ENCODE measurements at places on chromosomes 7 and 10. TPM values are rescaled to one million over a fixed set of nuclear protein-coding genes. Genes with fewer than 3 reads are reported as not detected.

The ASL gene
- 19.4 TPM for total RNA-seq

The UNCX gene
- not detected for total RNA-seq

The BMPER gene
- total RNA-seq, result not detected

The C10orf53 gene
- total RNA-seq, result not detected

The MOGAT3 gene
- not detected for total RNA-seq

The KEL gene
- 0.36 TPM for total RNA-seq

The SEPHS1 gene
- total RNA-seq, result 70.0 TPM

The OR2A1 gene
- total RNA-seq, result not detected

The TMEM229A gene
- total RNA-seq, result not detected

The FAM25G gene
- not detected for total RNA-seq

The POM121C gene
- total RNA-seq, result 46.1 TPM

The SPDYE5 gene
- not detected for total RNA-seq

The SPDYE9 gene
- total RNA-seq, result not detected

DNA sequence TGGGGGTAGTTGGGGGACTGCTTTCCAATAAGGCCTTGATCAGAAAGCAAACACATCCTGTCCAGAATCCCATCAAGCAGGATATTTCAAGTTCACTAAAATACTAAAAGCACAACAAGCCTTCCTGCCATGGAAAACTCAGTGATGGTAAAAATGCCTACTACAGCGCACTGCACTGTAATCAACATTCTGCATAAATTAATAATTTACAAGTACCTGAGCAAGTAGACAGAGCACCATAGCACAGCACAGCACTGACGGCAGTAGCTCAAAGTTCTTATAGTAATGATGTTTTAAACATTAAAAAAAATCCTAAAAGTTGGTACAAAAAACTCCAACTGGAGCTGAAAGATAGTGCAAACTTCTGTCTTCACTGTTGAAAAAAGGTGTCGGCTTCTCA lies 120.5 kb downstream of the FANK1 start:
- no peak for DNase-seq

DNA sequence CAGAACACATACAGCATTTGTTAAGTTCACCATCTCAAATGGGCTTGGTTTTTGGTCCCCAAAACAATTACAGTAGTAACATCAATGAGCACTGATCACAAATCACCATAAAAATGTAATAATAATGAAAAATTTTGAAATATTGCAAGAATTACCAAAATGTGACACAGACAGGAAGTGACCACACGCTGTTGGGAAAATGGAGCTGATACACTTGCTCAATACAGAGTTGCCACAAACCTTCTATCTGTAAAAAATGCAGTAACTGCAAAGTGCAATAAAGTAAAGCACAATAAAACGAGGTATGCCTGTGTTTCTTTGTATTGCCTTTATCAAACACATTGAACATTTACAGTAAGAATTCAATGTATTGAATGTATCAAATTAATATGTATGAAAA lies 262.7 kb downstream of the CTNNA3 start:
- no peak for DNase-seq

DNA sequence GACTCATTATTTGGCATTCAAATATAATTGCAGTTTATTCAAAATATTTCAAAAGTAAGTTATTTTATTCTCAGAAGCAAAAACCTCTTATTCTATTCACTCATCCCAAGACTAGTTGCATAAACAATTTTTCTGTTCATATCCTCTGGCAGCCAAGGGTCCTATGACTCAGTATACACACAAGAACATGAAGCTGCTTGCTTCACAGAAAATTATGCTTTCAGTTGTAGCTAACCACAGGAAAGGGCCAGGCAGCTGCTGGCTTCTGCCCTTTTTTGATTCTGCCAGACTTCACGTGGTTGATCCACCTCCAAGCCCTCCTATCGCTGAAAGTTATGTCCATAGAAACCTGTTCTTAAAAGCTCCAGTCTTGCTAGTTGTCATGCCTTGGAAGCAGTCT lies 108.8 kb downstream of the ABCA13 start:
- DNase-seq, result no peak

GRCh38 chr10:116286626-116287200 lies 13.7 kb upstream of the GFRA1 start:
- no peak for DNase-seq

DNA sequence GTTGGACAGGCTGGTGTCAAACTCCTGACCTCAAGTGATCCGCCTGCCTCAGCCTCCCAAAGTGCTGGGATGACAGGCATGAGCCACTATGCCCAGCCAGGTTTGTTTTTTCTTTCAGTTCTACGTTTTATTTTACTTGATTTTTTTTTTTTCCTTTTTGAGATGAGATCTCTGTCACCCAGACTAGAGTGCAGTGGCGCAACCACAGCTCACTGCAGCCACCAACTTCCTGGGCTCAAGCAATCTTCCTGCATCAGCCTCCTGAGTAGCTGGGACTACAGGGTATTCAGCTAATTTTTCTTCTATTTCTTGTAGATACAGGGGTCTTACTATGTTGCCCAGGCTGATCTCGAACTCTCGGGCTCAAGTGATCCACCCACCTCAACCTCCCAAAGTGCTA lies 24.3 kb downstream of the GDI2 start:
- DNase-seq, result no peak

GRCh38 chr7:84589012-84589411 lies 394.4 kb upstream of the SEMA3A start:
- DNase-seq, result no peak

DNA sequence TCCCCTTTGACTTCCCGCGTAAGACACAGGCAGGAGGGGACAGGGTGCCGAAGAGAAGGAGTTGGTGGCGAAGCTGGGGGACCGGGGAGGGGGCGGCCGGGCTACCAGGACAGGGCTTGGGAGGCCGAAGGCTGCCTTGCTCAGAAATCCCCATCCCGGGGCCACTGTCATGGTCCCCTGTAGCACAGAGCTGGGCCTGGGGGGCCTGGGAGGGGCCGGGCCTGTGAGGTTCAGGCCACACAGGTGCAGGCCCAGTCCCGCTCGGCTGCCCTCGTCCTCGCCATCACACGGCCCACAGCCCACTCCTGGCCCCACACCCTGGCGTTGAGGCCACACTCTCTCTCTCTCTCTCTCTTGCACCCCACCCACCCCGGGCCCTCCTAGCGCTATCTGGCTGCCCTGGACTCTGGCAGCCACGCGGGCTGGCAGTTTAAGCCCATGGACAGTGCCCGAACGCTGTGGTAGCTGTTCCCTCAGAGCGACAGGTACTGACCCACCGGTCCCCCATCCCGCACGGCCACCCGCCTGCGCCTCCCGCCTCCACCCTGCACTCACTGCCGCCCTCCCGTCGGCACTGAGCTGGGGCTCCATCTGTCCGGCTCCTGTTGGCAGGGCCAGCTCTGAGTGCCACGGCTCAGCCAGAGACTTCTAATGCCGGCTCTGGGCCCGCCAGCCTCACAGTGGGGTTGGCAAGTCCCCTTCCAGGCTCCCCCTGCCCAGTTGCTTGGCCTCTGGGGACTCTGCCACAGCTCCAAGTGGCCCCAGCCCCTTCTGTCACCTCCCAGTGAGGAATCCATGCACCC lies 28.0 kb downstream of the TTYH3 start:
- DNase-seq, result no peak

DNA sequence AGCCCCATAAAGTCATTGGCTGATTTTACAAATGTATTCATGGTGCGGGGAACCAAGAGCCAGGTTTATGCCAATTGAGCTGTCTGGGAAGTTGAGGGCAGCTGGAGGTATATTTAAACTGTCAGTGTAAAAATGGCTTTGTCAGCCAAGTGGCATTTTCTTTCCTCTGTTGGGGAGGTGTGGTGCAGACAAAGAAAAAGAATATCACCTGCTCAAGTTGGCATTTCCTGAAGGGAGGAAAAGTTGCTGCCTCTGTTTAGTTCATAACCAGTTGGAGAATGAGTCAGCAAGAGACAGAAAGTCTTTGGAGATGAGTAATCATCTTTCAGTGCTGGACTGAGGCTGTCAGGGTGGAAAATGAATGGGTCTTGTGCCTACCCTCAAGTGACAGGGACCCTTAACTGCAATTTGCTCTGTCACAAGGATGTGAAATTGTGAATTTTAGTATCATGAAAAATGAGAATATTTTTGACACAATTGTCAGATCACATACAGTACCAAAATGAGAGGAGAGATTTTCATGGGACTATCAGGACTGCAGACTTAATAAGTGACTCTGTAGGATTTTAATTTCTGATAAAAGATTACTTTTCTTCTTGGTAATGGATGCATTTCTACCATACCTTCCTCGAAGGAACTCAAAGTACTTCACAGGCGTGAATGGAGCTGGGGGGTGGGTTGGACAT lies 137.3 kb downstream of the ANLN start:
- no peak for DNase-seq

- DNase-seq, result no peak
Observed at GRCh38 chr10:77604941-77605351, 32.7 kb downstream of the KCNMA1 start.

DNA sequence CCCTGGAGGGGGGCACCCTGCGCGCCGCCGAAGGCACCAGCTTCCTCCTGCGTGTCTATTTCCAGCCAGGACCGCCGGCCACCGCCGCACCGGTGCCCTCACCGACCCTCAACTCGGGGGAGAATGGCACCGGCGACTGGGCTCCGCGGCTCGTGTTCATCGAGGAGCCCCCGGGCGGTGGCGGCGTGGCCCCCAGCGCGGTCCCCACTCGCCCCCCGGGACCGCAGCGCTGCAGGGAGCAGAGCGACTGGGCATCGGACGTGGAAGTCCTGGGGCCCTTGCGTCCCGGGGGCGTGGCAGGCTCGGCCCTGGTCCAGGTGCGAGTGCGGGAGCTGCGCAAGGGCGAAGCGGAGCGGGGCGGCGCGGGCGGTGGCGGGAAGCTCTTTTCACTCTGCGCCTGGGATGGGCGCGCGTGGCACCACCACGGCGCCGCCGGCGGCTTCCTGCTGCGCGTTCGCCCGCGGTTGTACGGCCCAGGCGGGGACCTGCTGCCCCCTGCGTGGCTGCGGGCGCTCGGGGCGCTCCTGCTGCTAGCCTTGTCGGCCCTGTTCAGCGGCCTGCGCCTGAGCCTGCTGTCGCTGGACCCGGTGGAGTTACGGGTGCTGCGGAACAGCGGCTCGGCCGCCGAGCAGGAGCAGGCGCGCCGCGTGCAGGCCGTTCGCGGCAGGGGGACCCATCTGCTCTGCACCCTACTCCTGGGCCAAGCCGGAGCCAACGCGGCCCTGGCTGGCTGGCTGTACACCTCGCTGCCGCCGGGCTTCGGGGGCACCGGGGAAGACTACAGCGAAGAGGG lies 594 bp downstream of the CNNM1 start:
- no peak for DNase-seq

- DNase-seq, result peak; percentile 62
Observed at GRCh38 chr7:48085433-48085791, 3.7 kb upstream of the UPP1 start.

DNA sequence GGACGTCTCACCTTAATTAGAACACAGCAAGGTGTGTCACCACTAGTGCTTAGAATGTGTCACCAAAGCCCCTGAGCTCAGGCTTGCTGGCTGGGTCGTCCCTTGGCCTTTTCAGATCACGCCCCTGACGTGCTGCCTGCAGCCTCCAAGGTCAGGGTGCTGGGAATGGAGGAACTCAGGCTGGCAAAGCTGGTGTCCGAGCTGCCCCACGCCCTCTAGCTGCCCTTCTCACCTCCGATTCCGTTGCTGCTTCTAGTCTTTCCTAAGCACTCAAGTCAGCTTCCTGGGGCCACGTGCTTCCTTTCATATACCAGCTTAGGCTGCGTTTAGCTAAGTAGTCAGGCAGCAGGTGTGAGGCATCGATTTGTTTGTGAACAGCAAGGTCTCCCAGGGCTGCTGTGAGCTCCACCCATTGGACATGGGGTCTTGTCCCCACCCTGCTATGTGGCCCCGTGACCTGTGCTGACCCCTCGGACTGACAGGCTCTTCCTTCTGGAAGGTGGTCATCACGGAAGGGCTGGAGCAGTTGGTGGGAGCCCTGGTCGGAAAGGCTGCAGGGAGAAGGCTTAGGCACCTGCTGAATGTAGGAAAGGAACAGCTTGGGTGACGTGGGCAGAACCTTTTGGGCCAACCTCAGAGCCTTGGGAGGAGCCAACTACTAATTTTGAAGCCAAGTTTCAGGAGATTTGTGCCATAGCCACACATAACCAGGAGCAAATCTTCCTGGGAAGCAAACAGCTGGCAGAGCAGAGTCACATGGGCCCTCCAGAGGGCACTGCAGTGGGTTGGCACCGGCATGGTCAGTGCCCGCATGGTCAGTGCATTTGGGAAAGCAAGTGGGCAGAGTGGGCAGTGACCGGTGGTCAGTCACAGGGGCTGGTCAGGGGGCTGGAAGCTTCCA lies 28.8 kb downstream of the VIPR2 start:
- DNase-seq, result peak; percentile 43

DNA sequence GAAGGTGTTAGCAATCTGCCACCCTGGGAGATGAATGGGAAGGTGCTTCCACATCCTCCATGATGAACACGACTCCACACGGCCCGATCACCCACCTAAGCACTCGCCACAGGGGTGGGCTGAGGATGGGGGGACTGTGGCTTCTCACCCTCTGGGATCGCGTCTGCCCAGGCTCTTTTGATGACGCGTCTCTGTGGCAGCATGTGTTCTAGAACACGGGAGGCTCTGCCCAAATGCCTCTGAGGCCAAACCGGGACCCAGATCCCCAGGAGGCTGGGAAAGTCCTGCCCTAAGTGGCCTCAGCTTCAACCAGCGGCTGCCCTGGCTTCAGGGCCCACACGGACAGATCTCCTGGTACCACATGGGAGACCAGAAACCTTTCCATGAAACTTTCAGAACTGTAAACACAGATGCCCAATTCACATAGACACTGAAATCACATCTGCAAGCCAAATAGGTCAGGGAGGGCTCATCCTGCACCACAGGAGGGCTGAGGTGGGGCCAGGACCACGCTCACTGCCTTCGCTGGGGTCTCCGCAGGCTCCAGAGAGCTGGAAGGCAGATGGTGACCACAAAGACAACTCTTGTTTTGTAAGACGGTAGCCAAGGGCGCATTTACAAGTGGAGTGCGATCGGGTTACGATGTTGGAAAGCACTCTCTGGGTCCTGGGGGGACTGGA lies 200.6 kb downstream of the PTPRN2 start:
- no peak for DNase-seq

DNA sequence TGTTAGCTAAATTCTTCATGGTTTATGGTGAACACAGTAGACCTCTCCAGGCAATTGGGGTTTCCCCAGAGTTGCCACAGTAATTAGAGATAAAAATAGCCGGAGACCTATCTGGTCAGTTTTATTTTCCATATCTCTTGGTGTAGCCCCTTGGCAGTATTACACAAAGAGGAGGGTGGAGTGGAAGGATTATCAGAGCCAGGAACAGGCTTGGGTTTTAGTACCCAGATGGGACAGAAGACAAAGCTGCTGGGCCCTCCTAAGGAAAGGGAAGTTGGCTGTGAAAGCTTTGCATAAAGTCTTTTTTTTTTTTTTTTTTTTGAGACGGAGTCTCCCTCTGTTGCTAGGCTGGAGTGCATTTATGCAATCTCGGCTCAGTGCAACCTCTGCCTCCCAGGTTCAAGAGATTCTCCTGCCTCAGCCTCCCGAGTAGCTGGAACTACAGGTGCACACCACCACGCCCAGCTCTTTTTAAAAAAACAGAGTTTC lies 9.7 kb downstream of the ZSCAN21 start:
- DNase-seq, result peak; percentile 74

- DNase-seq, result peak; percentile 72
Observed at GRCh38 chr10:127117125-127117524, 79.3 kb downstream of the INSYN2A start.

- no peak for DNase-seq
Observed at GRCh38 chr10:131882151-131882550, 18.7 kb upstream of the PPP2R2D start.

Data from Karpas-422 (cell line).